Stromal cell of bone marrow (primary cell): ENCODE measurements at places on chromosomes 2 and 18.

DNA sequence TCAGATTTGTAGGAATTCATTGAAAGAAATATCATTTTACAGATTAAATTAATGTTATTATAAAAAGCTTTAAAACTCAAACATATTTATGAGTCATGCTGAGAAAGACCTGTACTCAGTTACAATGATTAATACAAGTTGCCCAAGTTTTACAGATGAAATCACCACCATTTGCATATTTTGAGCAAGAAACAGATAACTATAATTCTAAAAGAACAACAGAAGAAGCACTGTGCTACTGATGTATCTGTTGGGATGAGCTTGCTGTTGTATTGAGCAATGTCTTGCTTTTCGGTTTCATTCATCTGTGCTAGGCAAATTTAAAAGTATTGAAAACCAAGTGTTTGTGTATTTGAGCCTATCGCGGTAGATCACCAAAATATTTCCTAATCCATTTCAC, 1589.1 kb upstream of the ZEB2 start:
- DNase-seq = no peak

GRCh38 chr2:216467845-216468244, 30.8 kb upstream of the RPL37A start:
- DNase-seq = no peak

DNA sequence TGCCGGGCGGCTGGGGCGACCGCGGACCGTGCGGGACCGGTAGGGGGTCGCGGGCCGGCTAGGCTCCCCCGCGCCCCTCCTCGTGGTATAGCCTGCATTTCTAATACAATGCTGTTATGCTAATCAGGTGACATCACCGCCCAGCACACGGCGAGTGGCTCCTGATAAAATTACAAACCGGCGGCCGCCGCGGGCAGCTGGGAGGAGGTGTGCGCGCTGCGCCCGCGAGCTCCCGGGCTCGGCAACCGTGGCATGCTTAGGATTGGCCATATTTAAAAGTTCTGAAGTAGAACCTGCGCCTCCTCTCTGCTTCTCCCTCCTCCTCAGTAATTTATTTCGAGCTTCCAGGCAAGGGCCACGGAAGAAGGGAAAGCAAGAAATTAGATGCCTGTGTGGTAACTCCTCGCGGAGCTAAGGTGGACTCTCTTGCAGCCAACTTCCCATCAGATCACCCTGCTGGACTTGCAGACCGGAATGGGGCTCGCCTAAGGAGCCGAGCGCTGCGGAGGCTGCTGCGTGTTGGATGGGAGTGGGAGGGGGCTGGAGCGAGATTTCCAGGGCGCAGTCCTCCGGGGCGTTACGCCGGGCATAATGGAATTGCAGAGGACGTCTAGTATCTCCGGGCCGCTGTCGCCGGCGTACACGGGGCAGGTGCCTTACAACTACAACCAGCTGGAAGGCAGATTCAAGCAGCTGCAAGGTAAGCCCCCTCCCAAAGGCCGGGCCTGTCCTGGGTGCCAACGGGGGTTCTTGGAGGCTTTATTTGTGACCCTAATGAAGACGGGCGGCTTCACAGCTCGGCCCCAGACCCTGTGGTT, 102.3 kb downstream of the SPTBN1 start:
- DNase-seq = no peak

- DNase-seq = no peak
Measured at GRCh38 chr2:111066062-111066593, 54.6 kb upstream of the BCL2L11 start.

- no peak for DNase-seq
Measured at GRCh38 chr2:105344704-105345345, 7.5 kb downstream of the C2orf49 start.

DNA sequence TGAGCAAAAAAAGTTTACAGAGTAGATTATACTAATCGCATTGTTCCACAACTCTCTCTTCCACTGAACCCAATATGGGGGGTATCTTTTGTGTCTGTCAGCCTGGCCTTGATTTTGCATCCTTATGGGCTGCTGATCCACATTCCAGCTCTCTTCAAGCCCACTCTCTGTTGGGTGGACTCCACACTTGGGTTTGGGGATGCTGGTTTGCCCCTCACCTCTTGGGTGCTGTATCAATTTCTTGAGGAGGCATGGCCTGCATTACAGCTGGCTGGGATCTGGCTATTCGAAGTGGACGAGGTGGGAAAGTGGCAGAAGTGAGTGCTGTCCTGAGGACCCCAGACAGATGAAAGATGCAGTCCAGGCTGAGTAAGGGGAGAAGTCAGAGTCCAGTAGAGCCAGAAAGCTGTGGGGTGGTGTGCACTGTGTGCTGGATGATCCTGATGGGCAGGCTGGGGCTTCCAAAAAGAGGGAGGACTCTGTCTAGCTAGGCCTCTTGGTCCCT, 141.4 kb downstream of the CAPN13 start:
- no peak for DNase-seq

- DNase-seq = no peak
Measured at GRCh38 chr2:195769975-195770374, 112.9 kb downstream of the SLC39A10 start.

- no peak for DNase-seq
Measured at GRCh38 chr2:65026704-65027464, 29.3 kb upstream of the CEP68 start.

DNA sequence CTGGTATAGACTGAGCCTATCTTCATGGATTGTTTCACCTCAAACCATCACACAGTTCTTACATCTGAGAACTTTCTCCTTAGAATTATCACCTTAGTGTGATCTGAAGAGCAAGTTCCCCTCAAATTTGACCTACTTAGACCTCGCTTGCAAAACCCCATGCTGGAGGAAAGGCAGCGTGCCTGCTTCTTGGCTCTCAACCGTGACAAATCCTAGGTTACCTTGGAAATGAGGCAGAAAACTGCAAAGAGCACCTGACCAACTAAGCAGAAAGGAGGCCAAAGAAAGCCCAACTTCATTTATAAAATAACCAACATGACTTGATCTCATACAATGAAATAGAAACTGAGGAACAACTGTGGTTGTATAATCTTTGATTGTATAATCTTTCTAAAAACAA, 146.4 kb downstream of the RAB3GAP1 start:
- no peak for DNase-seq

DNA sequence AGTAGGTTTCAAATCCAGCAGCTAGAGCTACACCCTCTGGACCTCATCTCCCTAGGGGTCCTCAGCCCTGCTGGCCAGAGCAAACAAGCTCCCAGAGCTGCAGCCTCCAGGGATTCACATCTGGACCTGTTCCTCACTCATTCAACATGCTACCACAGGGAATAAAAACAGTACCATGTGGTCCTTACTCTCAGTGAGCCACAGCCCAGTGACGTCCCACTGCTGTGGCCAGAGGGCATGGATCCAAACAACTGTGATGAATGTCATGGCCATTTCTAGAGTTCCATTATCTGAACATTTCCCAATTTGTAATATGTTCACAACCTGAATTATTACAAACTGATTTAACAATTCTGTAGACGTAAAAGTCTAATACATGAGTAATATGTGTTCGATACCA, 177.9 kb downstream of the TRABD2A start:
- no peak for DNase-seq

DNA sequence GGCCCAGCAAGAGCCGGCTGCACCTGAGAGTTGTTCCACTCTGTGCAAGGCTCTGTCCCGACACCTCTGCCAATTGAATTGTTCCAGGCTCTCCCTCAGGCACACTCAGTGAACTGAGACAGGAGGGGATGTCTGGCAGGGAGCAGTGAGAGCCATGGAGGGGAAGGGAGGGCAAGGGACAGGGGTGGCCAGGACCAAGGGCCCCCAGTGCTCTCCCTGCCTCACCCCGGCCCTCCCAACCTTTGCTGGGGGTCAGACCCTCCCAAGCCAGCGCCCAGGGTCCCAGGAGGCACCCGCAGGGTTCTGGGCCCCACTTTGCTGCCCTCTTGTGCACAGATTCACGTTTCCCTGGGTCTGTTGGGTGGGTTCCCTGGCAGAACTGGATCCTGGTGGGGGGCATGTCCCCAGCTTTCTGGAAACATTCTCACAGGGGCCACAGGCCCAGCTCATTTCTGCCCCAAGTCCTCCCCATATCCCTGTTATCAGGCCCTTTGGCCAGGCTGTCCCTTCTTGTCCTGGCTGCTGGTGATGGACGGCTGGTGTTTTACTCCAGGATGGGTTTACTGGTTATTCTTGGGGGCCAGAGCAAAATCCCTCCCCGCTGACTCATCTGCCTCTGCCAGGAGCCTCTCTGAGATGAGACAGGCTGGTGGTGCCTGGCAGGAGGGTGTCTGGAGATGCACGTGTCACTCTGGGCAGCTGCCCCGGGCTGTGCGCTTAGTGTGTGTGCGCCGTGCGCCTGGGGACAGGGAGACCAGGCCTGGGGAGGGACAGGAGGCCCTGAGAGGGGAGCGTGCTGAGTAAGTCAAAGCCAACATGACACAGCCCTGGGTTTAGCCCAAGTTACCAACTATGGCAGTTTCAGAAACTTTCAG, 136.5 kb upstream of the CTDP1 start:
- no peak for DNase-seq

- DNase-seq = no peak
Measured at GRCh38 chr2:160334028-160334741, 134.1 kb upstream of the ITGB6 start.

- no peak for DNase-seq
Measured at GRCh38 chr2:105909215-105909614, 164.5 kb downstream of the NCK2 start.

DNA sequence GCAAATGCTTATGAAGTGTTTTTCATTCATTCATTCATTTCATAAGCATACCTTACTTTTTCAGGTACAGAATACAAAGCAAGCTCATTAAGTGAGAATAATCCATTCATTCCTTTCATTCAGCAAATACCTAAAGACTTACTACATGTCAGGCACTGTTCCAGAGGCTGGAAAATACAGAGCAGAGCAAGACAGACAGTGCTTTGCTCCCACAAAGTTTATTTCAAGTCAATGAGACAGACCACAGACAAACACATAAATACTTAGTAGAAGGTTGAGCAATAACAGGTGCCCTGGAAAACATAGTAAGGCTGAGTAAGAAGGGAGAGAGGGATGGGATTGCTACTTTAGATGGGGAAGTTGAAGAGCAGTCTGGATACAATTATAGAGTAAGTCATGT, 309.8 kb downstream of the C1D start:
- no peak for DNase-seq

DNA sequence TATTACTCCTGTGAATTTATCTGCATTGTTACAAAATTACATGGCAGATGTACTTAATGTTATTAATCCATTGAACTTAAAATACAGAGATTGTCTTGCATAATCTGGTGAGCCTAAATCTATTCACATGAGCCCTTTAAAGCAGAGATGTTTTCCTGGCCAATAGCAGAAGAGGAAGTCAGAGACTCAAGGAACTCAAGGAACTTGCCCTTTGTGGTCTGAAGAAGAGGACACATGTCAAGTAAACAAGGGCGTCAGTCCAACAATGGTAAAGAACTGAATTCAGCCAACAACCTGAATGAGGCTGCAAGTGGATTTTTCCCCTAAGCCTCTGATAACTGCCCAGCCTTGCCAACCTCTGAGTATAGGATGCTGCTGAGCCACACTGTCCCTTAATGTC, 356.3 kb upstream of the PKDCC start:
- DNase-seq = no peak

DNA sequence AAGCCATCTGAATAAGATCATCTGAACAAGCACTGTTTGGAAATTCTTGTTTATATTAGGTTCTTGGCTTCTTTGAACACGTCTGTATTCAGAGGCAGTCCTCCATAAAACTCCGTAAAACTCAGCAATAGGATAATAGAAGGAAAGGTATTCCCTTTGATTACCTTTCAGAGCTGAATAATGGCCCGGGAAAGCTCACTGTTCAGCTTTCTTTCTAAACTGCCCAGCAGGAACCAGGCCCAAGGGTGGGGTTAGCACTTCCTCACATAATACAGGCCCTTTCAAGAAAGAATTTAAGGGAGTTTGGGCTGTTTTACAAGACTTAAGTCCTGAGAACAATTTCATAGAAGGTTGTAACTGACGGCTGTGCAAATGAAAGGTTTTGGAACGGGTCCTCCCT, 72.2 kb upstream of the PHLPP1 start:
- DNase-seq = no peak

DNA sequence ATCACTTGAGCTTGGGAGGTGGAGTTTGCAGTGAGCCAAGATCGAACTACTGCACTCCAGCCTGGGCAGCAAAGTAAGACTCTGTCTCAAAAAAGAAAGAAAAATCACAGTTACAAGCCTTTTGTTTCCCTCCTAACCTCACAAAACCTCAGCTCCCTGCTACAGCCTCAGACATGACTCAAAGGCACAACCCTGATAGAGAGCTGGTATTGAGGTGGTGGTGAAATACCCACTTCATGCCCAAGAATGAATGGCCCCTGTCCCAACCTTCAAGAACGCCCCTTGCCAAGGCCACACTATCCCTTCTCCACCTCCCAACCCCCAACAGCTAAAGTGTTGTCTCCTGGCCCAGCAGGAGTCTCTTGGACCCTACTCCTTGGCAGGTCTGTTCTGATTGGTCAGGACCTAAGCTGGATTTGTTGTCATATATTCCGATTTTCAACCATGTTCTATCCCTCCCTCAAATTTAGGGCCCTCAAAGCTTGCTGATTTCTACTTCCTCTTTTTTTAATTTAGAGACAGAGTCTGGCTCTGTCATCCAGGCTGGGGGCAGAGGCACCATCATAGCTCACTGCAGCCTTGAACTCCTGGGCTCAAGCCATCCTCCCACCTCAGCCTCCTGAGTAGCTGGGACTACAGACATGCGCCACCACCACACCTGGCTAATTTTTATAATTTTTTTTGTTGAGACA, 61.9 kb upstream of the BZW1 start:
- DNase-seq = no peak

- DNase-seq = no peak
Measured at GRCh38 chr2:144507441-144508171, 12.3 kb downstream of the ZEB2 start.

DNA sequence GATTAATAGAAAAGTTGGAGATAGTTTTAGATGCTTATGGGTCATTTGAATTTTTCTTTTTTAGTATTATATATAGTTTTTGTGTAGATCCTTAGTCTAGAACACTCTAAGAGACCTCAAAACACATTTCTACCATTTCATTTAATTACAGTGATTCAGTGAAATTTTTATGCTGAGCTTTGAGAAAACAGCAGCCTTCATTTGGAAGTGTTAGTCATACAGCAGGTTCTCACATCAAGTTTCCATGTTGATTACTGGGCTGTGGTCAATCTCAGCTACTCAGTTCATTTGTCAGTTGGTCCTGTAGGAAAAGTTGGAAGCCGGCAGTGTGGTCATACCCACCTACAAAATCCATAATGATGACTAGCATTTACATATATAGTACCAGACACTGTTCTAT, 37.9 kb downstream of the MAP3K19 start:
- peak; percentile 3 for DNase-seq

DNA sequence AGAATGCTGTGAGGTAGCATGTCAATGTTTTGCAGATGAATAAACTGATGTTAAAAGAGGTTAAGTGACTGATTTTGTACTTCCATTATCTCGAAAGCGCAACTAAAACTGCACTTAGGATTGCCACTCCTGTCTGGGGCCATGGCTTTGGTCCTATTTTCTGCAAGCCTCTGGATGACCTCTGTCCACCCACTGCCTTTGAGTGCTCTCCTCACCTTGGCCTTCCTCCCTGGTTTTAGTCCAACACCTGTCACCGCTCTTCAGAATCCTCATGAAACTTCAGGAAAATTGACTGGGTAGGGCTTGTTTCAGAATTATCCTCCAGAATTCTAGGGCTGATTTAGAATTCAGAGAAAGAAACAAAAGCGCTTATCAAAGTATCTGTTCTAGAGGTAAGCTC, 51.1 kb upstream of the HNMT start:
- DNase-seq = no peak

- DNase-seq = no peak
Measured at GRCh38 chr2:207767461-207768167, 2.1 kb downstream of the FZD5 start.
